GM13977 (cell line): ENCODE measurements at places on chromosomes 1 and 21.

DNA sequence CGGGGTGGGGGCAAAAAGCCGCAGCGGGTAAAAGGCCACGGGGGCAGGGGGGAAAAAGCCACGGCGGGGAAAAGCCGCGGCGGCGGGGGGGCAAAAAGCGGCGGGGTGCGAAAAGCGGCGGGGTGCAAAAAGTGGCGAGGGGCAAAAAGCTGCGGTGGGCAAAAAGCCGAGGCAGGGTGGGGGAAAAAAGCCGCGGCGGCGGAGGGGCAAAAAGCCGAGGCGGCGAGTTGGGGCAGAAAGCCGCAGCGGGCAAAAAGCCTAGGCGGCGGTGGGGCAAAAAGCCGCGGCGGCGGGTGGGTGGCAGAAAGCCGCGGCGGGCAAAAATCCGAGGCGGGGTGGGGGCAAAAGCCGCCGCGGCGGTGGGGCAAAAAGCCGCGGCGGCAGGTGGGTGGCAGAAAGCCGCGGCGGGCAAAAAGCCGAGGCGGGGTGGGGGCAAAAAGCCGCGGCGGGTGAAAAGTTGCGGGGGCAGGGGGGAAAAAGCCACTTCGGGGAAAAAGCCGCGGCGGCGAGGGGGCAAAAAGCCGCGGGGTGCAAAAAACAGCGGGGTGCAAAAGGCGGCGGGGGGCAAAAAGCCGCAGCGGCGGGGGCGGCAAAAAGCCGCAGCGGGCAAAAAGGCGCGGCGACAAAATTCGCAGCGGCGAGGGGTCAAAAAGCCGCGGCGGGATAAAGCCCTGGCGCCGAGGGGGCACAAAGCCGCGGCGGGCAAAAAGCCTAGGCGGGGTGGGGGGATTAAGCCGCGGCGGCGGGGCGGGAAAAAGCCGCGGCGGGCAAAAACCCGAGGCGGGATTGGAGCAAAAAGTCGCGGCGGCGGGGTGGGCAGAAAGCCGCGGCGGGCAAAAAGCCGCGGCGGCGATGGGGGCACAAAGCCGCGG is 3901.2 kb downstream of the SRGAP2C start:
- no peak for DNase-seq

DNA sequence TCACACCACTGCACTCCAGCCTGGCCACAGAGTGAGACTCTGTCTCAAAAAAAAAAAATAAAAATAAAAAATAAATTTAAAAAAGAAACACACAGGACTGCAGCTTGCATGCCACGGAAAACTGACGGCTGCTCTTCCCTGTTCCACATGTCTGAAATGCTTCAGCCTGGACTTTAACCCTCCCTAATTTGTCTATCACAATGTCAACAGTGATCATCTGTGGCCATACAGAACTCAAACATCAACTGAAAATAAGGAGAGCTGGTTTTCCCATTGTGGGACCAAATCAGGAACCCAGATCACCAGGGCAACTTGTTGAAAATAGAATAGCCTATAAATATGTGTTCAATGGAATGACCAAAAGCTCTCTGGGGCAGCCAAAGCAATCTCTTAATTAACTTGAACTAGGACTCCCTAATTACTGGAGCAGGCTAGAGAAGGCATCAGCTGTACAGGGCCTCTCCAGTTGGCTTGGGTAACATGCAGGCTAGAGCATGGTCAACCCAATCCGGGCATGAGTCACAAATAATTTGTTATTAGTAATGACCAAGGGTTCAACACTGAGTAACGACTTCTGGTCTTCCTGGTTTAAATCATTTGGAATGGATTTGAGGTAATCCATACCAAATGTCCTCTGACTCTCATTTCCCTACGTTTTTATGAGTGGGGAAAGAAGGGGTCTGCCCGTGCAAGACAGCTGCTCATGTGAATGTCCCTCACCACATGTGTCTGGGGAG is 62.7 kb upstream of the KAZN start:
- DNase-seq: no peak

DNA sequence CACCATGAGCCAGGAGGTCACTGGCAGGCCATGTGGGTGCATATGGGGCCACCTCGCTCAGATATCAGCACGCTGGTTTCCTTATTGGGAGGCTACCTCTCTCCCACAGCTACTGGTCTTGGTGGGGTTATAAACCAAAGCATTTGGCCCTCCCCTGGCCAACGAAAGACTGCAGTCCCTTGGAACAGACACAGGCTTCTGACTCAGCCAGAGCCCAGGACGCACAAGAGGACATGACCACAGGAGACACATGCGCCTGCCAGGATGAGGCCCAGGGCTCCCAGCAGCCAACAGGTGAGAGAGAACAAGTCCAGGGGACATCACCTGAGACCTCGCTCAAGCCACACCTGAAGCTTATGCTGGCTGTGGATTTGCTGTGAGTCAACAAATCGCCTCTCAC is 13.8 kb downstream of the NPHP4 start:
- DNase-seq: no peak

DNA sequence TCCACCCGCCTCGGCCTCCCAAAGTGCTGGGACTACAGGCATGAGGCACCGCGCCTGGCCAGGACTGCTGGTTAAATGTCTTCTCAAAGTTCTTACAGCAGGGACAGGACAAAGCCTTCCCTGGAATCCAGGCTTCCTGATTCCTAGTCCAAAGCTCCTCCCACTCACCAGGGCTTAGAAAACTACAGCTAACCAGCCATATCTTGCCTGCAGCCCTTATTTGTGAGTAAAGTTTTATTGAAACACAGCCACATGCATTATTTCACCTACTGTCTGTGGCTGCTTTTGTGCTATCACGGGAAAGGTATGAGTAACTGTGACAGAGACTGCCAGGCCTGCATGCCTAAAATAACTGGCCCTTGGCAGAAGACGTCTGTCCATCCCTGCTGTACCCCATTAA is 24.4 kb downstream of the TMCO4 start:
- no peak for DNase-seq

GRCh38 chr1:205983925-205984725 is 19.1 kb downstream of the RAB7B start:
- DNase-seq: peak; percentile 72

GRCh38 chr1:192877283-192877886 is 68.5 kb downstream of the RGS2 start:
- no peak for DNase-seq

DNA sequence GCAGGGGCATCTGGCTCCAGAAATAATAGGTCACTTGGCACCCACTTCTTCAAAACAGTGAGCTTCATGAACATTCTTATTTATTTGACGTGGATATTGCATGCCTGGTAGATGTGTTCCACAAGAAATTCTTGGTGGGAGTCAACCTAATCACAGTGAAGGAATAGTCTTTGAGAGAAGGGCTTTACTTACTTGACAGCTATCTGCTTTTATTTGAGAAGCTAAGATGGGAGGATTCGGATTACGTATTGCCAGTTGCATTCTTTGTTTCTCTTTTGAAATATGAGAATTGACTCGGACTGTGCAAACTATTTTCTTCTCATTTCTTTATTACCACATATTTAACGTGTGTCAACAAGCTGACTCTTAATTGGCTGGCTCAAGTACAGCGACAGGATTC is 117.2 kb downstream of the FASLG start:
- no peak for DNase-seq

DNA sequence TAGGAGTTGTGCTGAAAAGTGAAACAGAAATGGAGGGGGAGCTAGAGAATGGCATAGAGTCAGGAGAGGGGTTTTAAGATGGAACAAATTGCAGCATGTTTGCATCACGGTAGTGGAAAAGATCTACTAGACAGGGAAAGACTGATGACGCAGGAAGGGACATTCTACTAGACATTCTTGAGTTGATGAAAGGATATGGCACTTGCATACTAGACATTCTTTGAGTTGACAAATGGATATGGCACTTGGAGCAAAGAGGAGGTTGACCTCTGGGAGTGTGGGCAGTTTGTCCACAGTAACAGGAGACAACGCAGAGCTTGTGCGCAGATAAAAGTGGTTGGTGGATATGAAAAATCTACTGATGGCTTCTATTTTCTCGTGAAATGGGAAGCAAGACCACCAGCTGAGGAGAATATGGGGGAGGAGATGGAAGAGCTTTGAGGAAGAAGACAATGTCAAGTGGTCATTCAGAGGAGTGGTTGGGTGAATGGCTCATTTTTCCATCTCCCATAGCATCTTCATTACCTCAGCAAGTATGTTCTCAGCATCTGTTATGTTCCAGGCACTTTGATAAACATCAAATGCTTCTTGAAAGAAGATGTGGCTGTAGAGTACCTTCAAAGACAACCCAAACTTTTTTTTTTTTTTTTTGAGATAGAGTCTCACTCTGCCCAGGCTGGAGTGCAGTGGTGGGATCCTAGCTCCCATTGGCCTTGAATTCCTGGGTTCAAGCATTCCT is 2.4 kb upstream of the CTPS1 start:
- no peak for DNase-seq

DNA sequence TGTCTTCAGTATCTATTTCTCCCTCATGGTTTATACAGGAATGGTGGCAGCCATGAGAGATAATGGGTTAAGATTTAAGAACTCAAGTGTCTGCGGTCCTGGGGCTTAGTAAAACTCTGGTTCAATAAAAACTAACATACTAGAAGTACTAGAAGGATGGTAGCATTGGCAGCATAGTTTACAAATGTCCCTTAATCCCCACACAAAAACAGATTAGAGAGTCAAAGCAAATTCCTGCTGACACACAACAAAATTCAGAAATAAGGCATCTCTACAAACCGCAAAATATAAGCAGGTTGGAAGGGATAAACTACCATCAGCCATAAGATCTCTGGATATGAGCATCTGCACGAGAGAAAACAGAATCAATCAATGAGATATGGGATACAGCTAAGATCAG is 234.4 kb downstream of the RERE start:
- DNase-seq: no peak

- no peak for DNase-seq
Measured at GRCh38 chr21:41220208-41220733, 52.3 kb downstream of the BACE2 start.

DNA sequence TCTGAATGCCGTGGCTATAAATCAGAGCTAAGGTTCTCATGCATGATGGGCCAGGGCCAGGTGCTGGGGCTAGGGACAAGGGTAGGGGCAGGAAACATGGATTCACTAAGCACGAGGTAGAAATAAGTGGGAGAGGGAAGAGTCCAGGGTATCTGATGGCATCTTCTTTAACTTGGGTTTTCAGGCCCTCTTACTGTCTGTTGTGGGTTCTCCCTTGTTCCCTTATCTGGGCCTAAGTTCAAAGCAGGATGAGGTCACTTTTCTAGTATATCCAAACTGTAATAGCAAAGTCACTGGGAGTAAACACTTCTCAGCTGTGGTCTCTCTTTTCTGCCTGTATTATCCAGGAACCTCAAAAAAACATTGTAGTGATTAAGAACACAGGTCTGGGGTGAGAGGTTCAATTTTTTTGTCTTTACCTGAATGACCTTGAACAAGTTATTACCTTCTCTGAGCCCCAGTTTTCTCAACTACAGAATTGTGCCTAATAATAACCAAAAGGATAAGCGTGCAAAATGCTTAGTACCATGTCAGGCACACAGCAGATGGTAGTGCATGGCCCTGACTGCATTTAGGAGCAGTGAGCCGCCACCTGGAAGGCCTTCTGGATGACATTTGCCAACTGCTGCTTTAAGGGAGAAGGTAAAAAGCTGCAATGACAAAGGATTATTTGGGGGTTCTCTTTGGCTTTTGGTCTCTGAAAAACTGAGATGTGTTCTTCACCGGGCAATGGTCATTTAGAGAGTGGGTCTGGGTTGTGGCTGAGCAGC is 53.6 kb upstream of the A3GALT2 start:
- no peak for DNase-seq

DNA sequence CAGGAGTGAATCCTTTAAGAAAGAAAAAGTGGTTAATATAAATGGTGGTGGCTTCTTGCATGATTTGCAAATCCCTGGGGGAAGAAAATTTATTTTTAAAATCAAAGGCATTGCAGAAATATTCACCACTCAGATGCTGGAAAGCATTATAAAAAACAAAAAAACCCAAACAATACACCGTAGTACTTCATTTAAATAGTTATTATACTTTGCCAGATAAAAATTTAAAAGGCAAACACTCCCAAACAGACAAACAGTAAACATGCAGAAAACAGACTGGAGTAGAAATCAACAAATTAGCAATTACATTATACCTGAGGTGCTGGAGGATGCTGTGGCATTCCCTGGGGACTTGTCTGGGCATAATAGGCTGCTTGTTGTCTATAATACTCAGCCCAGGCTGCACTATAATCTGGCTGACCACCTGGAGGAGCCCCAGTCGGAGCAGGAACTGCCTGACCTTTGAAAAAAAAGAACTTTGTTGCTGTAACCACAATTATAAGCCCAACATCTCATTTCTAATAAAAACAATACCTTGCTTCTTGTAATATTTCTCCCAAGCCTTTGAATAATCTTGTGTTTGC is 29.9 kb downstream of the FUBP1 start:
- no peak for DNase-seq

- no peak for DNase-seq
Measured at GRCh38 chr1:173392895-173393658, 84.1 kb upstream of the PRDX6 start.

DNA sequence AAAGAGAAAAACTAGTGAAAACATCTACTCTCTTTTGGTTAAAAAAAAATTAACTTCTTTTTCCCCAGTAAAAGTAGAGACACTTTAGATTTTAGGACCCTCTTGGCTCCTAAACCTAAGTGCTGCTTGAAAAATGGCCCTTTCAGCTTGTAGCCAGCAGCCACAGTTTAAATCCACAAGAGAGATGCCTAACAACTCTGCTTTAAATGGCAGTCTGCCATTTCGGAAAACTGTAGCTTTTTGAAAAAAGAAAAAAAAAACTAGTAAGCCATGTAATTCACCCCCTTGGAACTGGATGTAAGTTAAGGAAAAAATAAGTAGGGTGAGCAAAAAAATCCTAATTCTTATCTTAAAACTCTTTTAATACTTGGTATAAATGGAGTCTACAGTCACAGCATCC is 56.0 kb downstream of the LHX9 start:
- DNase-seq: no peak

- DNase-seq: peak; percentile 57
Measured at GRCh38 chr1:202860744-202861419, 28.1 kb downstream of the RABIF start.

DNA sequence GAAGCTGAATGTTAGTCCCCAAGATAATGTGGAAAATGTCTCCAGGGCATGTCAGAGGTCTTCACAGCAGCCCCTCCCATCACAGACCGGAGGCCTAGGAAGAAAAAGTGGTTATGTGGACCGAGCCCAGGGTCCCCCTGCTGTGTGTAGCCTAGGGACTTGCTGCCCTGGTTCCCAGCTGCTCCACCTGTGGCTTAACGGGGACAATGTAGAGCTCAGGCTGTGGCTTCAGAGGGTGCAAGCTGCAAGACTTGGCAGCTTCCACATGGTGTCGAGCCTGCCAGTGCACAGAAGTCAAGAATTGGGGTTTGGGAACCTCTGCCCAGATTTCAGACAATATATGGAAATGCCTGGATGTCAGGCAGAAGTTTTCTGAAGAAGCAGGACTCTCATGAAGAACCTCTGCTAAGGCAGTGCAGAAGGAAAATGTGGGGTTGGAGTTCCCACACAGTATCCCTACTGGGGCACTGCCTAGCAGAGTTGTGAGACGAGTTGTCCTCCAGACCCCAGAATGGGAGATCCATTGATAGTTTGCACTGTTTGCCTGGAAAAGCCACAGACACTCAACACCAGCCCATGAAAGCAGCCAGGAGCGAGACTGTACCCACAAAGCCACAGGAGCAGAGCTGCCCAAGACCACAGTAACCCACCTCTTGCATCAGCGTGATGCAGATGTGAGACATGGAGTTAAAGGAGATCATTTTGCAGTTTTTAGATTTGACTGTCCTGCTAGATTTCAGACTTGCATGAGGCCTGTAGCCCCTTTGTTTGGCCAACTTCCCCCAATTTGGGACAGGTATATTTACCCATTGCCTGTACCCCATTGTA is 204.9 kb downstream of the MRPL39 start:
- DNase-seq: no peak

- no peak for DNase-seq
Measured at GRCh38 chr1:18568489-18568888, 62.2 kb upstream of the PAX7 start.
